Effector memory CD8-positive, alpha-beta T cell (primary cell): ENCODE measurements at places on chromosomes 6 and 20.

DNA sequence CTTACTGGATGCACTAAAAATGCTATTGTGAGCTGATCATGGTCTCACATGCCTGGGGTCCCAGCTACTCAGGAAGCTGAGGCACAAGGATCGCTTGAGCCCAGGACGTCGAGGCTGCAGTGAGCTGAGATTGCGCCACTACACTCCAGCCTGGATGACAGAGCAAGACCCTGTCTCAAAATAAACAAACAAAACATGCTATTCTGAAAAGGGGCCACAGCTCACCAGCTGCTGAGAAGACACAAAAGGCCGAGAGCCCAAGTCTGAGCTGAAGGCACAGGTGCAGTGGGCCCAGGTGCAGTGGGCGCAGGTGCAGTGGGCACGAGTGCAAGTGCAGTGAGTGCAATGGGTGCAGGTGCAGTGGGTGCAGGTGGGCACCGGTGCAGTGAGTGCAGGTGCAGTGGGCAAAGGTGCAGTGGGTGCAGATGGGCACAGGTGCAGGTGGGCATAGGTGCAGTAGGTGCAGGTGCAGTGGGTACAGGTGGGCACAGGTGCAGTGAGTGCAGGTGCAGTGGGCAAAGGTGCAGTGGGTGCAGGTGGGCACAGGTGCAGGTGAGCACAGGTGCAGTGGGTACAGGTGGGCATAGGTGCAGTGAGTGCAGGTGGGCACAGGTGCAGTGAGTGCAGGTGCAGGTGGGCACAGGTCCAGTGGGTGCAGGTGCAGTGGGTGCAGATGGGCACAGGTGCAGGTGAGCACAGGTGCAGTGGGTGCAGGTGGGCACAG lies 16.0 kb downstream of the ZBTB46 start:
- DNase-seq = no peak

- DNase-seq = no peak
These were observed 9.8 kb upstream of the BPIFB4 start for GRCh38 chr20:33069673-33070072.

DNA sequence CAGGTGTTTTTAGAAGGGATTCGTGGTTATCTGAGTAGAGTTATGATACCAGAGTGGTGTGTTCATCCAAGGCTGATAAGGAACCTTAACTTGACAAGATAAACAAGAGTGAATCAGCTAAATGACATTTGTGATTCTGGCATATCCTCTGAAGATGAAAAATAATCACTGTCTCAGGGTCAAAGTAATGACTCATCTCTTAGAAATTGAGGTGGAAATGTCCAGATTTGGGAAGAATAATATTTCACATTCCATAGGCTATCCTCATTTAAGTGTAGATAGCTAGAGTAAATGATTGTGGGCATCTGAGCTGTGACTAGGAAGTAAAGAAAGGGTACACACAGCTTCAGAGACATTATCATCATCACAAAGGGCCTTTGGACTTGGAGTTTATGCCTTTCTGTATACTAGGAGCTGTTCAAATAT lies 255.7 kb downstream of the GJA1 start:
- no peak for DNase-seq

DNA sequence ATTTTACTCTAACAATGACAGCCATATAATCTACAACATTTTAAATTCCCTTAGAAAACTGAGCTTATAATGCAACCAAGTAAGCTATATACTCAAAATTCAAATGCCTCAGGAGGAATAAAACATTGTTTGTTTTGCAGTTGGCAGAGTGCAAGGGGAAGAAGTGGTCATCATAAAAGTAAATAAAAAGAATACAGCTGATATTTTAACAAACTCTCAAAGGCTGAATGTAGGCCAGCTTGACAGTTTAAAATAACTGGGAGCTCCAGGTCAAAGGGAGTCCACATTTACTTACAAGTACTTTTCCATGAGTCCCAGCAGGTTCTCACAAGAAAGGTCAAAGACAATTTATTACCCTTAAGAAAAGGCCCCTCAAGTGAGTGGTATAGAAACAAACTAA lies 589.8 kb downstream of the BCKDHB start:
- DNase-seq = no peak

DNA sequence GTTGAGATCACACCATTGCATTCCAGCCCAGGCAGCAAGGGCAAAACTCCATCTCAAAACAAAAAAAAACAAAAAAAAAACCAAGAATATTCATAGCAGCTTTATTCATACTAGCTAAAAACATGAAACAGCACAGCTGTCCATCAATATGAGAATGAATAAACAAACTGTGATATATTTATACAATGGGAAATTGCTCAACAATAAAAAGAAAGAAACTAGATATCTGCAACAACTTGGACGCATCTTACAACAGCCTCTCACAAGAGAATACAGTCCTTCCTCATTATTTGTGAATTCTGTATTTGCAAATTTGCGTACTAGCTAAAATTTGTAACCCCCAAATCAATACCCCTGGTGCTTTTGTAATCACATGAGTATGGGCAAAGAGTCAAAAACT lies 28.2 kb upstream of the SPAG4 start:
- DNase-seq = no peak

- DNase-seq = no peak
These were observed 41.3 kb downstream of the PANK2 start for GRCh38 chr20:3930265-3931206.

GRCh38 chr6:143139239-143139784 lies 78.6 kb downstream of the AIG1 start:
- DNase-seq = no peak

DNA sequence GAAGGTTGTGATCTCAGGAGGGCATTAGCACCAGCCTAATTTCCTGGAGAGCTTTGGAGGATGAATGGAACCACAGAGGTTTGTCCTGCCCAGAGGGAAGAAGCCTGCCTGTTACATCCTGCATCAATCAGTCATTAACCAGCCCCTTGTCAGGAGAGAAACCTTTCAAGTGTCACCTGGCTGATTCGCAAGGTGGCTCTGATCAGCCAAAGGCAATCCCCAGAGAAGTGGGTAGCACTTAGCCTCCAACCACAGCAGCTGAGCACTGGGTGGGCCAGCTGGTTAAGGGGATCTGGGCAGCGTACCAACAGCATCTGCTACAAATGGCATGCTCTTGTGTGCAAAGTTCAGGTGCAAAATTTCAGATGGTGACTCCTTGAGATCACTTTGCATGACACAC lies 26.9 kb downstream of the ANKEF1 start:
- DNase-seq = no peak

GRCh38 chr20:34375977-34376430 lies 12.9 kb downstream of the ITCH start:
- DNase-seq = no peak
